ENCODE measurements at places on chromosomes 2 and 18. TPM values are rescaled to one million over a fixed set of nuclear protein-coding genes. Genes with fewer than 3 reads are reported as not detected.

ZC3H6 gene
- total RNA-seq, result 3.0 TPM

CNGA3 gene
- not detected for total RNA-seq

AMER3 gene
- not detected for total RNA-seq

ZNF892 gene
- total RNA-seq, result 6.5 TPM

TMEM150A gene
- 11.8 TPM for total RNA-seq

Measured in vein endothelial cell (primary cell).